ENCODE measurements at places on chromosomes 13 and 19. TPM values are rescaled to one million over a fixed set of nuclear protein-coding genes. Genes with fewer than 3 reads are reported as not detected.

DNA sequence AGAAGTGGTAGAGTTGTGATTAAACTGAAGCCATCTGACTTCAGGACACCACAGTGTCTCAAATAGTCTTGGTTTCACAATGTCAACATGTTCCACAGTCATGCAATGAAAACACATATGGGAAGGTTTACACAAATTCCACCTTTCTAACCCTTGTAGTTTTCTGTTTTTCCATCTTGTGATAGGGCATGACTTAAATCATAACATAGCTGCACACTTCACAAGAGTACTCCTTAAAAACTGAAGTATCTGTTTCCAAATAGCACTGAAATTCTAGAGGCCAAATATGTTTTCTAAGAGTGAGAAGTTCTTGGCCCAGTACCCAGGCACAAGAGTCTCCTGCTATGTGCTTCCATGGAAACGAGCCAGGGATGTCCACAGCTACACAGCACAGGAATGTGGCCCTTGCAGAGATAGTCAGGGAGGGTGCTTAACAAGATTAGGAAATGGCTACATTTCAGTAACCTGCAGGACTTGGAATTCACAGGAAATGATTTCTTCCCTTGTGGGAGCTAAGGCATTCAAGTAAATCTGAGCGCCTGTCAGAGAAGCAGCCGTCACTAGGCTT lies 269.1 kb downstream of the NDFIP2 start:
- H3K36me3 ChIP-seq = no peaks in the 10 kb centered on the region
- peak; percentile 34 for DNase-seq
- H3K27ac ChIP-seq = no peak overlapping the region
- H3K4me1 ChIP-seq = no peaks in the 10 kb centered on the region
- no peaks in the 10 kb centered on the region for H3K27me3 ChIP-seq

GRCh38 chr19:17105556-17105955 lies 30.0 kb downstream of the MYO9B start:
- H3K36me3 ChIP-seq = peaks cover 15% of the 10 kb centered on the region
- no peak for DNase-seq
- H3K27ac ChIP-seq = peak overlapping the region; percentile 18

- no peaks in the 10 kb centered on the region for H3K27me3 ChIP-seq
- no peak for DNase-seq
- no peak overlapping the region for H3K4me3 ChIP-seq
- H3K36me3 ChIP-seq = no peaks in the 10 kb centered on the region
Observed at GRCh38 chr13:37416291-37417059, 182.1 kb downstream of the POSTN start.

GRCh38 chr19:49869009-49869483 lies 1.7 kb upstream of the PNKP start:
- H3K27me3 ChIP-seq = no peaks in the 10 kb centered on the region
- H3K36me3 ChIP-seq = no peaks in the 10 kb centered on the region
- peaks cover 44% of the 10 kb centered on the region for H3K4me1 ChIP-seq
- no peak for DNase-seq

The ZNF814 gene
- 22.1 TPM for total RNA-seq

- no peaks in the 10 kb centered on the region for H3K27me3 ChIP-seq
- H3K4me1 ChIP-seq = no peaks in the 10 kb centered on the region
- DNase-seq = no peak
Observed at GRCh38 chr13:47216176-47216822, 319.4 kb upstream of the HTR2A start.

GRCh38 chr19:16751701-16752100 lies 32.1 kb downstream of the NWD1 start:
- H3K4me1 ChIP-seq = no peaks in the 10 kb centered on the region
- H3K4me3 ChIP-seq = no peak overlapping the region
- DNase-seq = no peak

GRCh38 chr13:97911311-97912138 lies 42.0 kb upstream of the IPO5 start:
- no peak overlapping the region for H3K27ac ChIP-seq
- DNase-seq = no peak
- H3K4me1 ChIP-seq = no peaks in the 10 kb centered on the region
- H3K27me3 ChIP-seq = no peaks in the 10 kb centered on the region

The SLC25A41 gene
- not detected for total RNA-seq

The SLAIN1 gene
- 1.2 TPM for total RNA-seq

DNA sequence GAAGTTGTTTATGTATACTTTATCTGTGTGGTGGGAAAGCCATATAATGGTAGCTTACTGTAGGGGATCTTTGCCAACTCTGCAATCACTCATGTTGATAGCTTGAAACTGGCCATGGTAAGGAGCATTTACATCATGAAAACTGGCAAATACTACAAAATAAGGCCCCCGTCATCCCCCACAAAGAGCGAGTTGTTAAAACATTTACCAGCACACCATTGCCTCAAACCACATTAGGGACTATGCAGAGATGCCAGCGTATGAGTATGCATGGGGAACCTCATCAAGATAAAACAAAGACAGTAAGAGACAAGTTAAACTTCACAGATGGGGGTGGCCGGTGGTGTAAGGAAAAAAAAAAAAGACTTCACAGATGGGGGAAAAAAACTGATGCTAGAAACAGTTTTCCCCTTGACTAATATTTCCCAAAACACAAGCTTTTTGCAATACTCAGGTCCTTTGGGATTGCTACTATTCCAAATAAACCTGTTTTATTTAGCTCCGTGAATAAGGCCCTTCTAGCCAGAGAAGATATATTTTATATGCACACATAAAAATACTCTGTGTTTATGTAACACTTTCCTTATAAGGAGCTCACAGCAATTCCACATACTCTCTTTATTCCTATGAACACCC lies 70.6 kb upstream of the SERP2 start:
- H3K27ac ChIP-seq = peak overlapping the region; percentile 73
- H3K36me3 ChIP-seq = no peaks in the 10 kb centered on the region
- H3K4me3 ChIP-seq = no peak overlapping the region
- no peaks in the 10 kb centered on the region for H3K27me3 ChIP-seq
- no peak for DNase-seq

Measured in transverse colon (tissue), 4 donors.